ENCODE measurements at places on chromosomes 4 and X.

- no peak for DNase-seq
These were observed at the start of gene GATA1 for GRCh38 chrX:48786341-48786800. TSS of gene GATA1 (plus strand) at chrX:48786590. CDS start at chrX:48791110, 4,520 bp downstream.

DNA sequence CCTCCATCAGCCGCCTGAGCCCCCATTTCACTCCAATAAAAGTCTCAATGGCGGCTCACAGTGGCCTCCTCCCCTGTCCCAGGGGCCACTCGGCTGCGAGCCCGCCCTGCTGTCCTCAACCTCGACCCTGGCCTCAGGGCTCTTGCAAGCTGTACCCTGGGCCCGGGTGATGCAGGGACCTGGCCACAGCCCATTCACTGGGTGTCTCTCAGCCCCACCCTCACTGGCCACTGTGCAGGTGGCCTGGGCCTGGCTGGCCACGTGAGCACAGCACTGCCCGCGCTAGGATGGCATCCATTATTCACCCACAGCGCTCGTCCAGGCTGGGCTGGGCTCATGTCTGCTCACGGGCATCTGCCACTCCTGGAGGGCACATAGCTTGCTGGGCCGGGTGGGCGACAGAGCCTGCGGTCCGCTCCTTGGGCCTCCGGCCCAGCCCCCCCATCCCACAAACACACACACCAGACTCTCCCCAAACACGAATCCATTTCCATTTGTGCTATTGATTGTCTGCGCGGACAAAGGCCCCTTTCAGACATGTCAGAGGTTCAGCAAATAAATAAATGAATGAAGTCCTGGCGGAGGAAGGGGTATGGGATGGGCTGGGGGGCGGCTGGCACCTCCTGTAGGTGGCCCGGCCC lies 16.5 kb upstream of the FGFR3 start:
- DNase-seq: no peak

DNA sequence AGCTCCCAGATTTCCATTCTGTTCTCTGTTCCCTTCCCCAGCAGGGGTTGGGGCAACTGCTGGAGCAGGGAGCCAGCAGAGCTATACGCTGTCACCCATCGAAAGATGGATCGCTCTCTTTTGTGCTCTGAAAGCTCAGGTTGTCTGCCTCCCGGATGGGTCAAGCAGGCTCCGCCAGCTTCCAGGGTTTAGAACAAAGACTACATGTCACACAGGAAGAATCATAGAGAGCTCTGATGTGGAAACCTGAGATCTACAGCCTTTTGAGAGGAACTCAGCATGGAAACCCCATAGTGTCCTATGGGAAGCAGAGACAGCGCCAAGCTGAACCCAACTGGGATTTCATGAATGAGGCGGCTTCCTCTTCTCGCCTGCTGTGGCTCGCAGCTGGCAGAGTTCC lies 205.4 kb downstream of the HS3ST1 start:
- peak; percentile 6 for DNase-seq

- no peak for DNase-seq
These were observed 88.5 kb upstream of the LCORL start for GRCh38 chr4:18110099-18110498.

GRCh38 chrX:120311727-120312063 lies 434 bp upstream of the TMEM255A start:
- no peak for DNase-seq
